Mesothelial cell of epicardium (in vitro differentiated cells): ENCODE measurements at places on chromosomes 7 and 10. TPM values are rescaled to one million over a fixed set of nuclear protein-coding genes. Genes with fewer than 3 reads are reported as not detected.

The AHR gene
- 45.6 to 49.7 TPM (median 48.0 TPM) in 3 replicates for total RNA-seq

The LLCFC1 gene
- not detected in 3 replicates for total RNA-seq

The TEX36 gene
- not detected in 3 replicates for total RNA-seq

GRCh38 chr7:141242568-141242967 is 168.7 kb downstream of the TMEM178B start:
- no peak for DNase-seq

- DNase-seq, result peak; percentile 74
Observed at GRCh38 chr7:90625562-90625961, 29.4 kb downstream of the CDK14 start.

- no peak for DNase-seq
Observed at GRCh38 chr7:25802473-25802872, 349.5 kb upstream of the NFE2L3 start.

- DNase-seq, result no peak
Observed at GRCh38 chr7:135185471-135186260, 15.2 kb upstream of the CYREN start.

GRCh38 chr7:36657036-36657660 is 67.1 kb downstream of the AOAH start:
- DNase-seq, result no peak

DNA sequence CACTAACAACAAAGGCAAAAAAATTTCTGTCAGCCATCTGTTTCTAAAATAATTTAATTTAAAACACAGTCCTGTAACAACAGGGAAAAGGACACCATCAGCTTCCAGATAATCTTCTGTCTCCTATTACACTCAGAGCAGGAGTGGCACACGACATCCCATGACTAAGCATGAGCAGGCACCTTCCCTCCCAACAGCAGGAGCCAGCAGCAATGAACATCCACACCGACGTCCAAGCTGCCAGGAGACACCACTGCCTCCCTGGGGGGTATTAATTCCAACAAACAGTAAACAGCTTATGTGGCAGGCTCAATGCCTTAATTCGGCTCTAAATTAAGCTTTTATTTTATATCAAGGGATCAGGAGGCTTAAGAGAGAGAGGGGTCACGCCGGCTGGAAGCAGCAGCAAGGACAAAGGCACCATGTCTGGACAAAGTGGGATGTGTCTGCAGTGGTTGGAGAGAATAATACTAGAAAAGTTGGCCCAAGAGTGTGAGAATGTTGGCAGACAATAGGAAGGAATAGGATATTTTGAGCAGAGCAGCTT is 45.7 kb downstream of the KIAA1549 start:
- no peak for DNase-seq

- no peak for DNase-seq
Observed at GRCh38 chr7:74412603-74413002, 41.1 kb upstream of the GTF2IRD1 start.

DNA sequence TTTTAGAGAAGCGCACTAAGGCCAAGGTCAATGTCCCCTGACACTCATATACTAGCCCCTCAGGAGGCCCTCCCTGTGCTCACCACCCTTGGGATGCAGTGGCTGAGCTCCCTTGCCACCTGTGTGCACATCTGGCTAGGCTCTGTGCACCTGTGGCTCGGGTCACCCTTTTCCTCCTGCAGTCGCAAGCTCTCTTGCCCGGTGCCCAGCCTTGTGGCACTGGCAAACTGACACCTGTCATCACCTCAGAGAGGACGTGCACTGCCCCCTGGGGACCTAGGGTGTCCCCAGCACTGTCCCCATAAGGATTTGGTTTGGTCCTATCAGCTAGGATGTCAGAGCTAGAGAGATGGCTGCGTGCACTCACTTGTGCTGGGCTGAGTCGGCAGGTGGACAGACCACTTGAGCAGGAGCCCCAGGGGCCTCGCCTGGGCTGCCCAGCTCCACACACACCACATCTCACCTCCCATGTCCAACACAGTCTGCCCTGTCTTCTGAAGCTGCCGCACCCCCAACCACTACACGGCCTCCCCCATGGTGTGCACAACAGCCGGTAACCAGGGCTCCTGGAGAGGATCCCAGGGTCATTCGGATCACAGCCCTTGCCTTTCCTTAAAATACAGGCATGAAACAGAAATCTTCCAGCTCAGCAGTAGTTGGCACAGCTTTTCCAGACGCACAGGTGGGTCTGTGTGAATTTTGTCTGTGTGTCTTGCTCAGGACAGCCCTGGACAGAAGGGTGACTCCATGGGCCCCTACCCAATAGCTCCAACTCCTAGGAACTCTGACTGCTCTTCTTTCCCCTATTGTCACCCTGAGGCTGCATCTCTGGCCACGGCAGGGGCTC is 111.0 kb downstream of the GRID1 start:
- DNase-seq, result peak; percentile 16

DNA sequence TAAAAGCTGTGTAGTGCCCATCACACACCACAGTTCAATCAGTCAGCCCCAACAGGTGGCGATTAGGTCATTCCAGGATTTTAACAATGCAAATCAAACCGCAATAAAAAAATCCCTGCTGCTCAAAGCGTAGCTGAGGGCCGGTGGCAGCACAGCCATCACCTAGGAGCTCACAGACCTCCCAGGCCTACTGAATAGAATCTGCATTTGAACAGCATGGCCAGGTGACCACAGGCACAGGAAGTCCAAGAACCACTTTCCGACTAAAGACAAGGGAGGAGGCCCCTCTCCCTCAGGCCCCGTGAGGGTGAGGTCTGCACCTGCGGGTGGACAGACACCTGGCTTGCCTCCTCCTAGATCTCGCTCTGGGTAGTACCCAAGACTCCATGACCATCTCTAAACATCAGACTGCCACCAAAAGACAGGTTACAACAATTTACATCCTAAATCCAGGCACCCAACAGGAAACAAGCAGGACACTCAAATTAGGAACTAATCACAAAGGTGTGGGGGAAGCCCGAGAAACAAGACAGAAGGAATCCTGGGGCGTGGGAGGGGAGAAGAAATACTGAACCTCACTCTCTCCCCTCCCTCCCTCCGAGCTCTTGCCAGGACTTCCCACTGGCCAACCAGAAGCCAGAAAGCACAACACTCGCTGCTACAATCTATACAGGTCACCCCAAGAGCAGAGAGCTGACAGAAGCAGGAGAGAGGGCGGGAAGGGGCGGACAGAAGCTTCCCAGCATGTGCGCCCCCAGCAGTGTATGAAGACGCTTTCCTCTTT is 19.2 kb downstream of the GNA12 start:
- DNase-seq, result no peak

GRCh38 chr10:117500456-117500855 is 42.1 kb upstream of the EMX2 start:
- no peak for DNase-seq

GRCh38 chr7:95687759-95688343 is 84.5 kb upstream of the DYNC1I1 start:
- DNase-seq, result no peak

- no peak for DNase-seq
Observed at GRCh38 chr7:16509829-16510228, 16.8 kb upstream of the LRRC72 start.

- no peak for DNase-seq
Observed at GRCh38 chr10:49633327-49634068, 19.7 kb downstream of the CHAT start.

- DNase-seq, result no peak
Observed at GRCh38 chr7:353746-354325, 63.9 kb downstream of the FOXL3 start.
